Activated CD8-positive, alpha-beta memory T cell treated with anti-CD3 and anti-CD28 coated beads for 1 hour (primary cell): ENCODE measurements at places on chromosomes 7 and 10.
A peak's percentile ranks its signal among the peaks of the same experiment; 100 is the strongest.

GRCh38 chr10:110723224-110723891, 79.2 kb downstream of the RBM20 start:
- no peak for DNase-seq

- DNase-seq = no peak
Measured at GRCh38 chr10:50605269-50605950, 18.3 kb downstream of the SGMS1 start.

- DNase-seq = no peak
Measured at GRCh38 chr7:29765490-29765889, 40.8 kb upstream of the WIPF3 start.

GRCh38 chr10:71812016-71812912, 38.8 kb downstream of the PSAP start:
- DNase-seq = peak; percentile 74

- no peak for DNase-seq
Measured at GRCh38 chr7:138700857-138701536, at the start of gene SVOPL. SVOPL (minus strand) TSS chr7:138701362; CDS start chr7:138679045, 22,317 bp downstream.

- no peak for DNase-seq
Measured at GRCh38 chr7:98760201-98760651, 109.6 kb downstream of the TMEM130 start.

DNA sequence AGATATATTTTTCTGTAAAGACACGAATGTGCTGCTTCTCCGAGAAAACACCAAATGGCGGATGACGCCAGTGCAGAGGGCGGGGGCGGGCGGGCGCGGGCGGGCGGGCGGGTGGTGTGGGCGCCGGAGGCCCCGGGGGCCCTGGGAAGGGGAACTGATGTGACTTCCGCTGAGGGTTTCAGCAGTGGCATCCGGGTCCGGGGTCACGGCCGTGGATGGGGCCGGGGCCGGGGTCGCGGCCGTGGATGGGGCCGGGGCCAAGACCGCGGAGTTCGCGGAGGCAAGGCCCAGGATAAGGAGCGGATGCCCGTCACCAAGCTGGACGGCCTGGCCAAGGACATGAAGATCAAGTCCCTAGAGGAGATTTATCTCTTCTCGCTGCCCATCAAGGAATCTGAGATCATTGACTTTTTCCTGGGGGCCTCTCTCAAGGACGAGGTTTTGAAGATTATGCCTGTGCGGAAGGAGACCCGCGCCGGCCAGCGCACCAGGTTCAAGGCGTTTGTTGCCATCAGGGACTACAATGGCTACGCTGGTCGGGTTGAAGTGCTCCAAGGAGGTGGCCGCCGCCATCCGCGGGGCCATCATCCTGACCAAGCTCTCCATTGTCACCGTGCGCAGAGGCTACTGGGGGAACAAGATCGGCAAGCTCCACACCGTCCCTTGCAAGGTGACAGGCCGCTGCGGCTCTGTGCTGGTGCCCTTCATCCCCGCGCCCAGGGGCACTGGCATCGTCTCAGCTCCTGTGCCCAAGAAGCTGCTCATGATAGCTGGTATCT, 20.3 kb upstream of the IGF2BP3 start:
- peak; percentile 40 for DNase-seq

DNA sequence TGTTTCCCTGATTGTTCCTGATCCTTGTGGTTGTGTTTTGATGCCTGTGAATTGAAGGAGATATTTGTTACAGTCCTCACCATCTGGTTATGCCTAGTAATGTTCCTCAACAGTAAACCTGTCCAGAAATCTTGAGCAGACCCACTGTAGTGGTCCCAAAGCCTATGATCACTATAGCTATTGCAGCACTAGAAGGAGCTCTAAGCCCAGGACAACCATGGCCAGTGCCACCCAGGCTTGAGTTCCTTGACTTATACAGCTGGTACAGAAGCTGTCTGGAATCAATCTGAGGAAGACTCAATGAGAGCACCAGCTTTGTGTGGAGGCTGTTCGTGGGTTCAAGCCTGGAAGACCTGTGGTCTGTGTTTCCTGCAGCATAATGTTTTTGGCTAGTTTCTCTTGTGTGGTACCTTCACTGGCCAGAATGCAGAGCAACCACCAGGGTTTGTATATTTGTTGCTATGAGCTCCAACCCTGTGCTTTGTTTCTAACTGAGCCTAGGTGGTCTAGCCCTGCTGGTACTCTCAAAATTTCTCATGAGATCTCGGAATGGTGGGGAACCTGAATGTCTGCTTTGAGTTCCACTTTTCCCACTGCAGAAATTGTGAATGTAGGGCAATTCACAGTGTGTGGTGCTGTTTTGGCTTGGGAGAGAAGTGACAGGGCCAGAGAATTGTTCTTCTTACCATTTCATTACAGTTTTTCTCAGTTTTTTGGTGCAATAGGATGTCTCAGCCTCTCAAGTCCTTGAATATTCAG, 355.2 kb downstream of the SUGCT start:
- no peak for DNase-seq

- no peak for DNase-seq
Measured at GRCh38 chr7:28405662-28406061, 6.7 kb upstream of the CREB5 start.

DNA sequence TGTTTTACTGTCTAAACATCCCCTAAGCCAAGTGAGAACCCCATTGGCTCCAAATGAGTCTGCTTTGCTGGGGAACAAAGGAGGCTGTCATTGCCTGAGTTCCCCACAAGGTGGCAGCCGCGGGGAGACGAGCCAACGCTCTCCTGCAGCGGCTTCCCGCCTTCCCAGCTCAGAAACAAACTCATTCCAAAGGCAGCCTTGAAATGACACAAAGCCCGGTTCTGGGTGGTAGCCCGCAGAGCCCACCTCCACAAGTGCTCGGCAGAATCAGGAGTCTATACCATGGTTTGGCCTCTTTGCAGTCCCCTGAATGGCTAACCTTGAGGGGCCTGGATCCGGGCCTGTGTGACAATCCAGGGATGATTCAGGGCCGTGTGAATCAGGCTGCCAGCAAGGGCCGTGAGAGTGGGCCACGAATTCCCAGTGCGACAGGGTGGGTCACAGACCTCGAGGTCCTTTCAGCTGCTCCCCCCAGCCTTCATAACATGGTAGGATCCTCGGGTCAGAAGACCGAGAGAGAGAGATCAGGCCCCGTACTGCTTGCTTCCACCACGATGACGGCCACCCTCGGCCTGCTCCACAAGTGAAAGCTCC, 79.7 kb downstream of the DLG5 start:
- DNase-seq = peak; percentile 44

DNA sequence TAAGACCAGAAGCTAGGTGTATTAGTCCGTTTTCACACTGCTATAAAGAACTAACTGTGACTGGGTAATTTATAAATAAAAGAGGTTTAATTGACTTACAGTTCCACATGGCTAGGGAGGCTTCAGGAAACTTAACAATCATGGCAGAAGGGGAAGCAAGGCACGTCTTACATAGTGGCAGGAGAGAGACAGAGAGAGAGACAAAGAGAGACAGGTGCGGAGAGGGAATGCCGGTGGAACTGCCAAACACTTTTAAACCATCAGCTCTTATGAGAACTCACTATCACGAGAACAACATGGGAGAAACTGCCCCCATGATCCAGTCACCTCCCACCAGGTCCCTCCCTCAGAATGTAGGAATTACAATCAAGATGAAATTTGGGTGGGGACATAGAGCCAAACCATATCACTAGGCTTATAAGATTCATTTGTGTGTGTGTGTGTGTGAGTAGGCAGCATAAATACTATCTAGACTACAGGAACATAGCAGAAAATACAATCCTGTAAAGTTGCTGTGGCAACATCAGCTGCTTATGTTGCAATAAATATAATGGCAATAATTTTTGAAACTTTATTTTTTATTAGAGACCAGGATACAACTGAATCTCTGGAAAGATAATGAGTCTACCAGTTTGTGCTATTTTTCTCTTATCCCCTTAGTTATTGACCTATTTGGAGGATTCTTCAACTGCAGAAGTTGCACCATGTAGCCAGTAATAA, 77.1 kb downstream of the NRF1 start:
- DNase-seq = no peak

DNA sequence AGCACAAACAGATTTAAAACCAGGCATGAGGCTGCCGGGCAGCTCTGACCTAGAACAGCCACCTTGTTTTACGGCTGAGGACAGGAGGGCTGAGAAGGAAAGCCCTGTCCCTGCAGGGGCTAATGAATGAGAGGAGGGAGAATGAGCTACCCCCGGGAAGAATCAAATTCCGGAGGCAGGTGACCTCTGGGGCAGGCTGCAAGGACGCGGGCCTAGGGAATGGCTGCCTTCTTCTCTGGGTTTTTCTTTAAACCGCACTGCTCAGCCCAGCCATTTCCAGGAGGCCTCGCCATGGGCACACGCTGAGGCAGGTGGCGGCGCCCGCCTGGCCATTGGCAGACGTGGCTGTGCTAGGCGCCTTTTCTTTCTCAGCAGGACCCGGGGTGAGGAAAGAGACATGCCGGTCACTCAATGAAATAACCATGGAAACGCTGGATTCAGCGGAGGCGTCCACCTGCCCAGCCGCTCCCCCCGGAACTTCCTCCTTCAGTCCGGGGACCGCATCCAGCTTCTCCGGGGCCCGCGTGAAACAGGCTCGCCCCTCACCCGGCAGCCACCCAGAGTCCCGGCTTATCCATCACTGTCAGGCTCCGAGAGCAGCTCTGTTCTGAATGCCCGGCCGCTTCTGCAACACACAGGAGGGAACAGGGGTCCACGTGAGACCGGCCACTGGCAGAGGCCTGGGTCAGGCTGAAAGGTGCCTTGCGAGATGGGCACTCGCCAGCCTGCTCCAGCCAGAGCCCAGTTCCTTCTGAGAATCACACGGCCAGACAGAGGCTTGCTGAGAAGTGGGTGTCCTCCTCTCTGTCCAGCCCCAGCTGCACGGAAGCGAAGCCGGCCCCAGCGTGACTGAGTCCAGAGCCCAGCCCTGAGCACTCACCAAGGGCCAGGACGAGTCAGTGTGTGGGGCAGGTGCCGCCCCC, 82.1 kb downstream of the PDGFA start:
- DNase-seq = no peak

GRCh38 chr10:110553905-110554304, 13.6 kb upstream of the SMC3 start:
- no peak for DNase-seq

DNA sequence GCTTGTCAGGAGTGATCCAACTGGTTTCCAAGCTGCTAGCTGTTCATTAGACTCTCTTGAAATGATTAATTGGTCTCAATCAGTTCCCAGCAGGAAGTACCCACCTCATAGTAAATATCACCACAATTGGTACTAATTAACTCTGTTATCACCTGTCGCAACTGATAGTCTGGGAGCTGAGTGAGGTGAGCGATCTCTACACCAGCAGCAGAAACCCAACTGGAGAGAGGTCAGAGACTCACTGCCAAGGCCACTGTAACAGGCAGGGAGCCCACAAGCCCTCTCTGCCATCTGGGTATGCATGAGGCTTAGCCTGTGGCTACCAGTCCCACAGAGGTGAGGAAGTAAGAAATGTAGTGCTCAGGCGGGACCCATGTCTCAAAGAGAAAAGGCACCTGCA, 245.5 kb downstream of the DYNC1I1 start:
- no peak for DNase-seq

DNA sequence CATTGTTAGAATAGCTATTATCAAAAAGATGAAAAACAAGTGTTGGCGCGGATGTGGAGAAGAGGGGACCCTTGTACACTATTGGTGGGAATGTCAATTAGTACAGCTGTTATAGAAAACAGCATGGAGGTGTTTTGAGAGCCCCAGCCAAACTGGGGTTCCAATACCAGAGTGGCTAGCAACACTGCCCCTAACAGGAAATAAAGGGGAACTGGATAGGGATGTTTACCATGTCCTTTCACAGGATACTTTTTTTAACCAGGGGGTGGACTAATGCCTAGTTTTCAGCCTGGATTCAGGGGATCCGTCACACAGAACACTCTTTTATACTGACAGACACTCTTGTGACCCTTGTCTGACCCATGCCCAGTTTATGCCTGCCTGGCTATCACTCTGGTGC, 6.9 kb upstream of the GSTK1 start:
- no peak for DNase-seq

DNA sequence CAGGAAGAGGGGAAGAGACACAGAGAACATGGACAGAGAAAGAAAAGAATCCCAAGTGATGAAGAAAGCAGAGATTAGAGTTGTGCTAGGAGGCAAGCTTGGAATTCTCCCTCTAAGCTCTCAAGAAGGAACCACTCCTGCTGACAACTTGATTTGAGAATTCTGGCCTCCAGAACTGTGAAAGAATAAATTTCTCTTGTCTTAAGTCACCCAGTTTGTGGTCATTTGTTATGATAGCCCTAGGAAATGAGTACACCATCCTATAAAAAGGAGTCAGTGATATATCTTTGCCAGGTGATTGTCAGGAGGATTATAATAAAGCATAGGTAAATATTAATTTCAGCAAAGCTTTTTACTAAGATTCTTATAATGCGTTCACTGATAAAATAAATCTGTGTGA, 82.7 kb upstream of the TFEC start:
- no peak for DNase-seq

DNA sequence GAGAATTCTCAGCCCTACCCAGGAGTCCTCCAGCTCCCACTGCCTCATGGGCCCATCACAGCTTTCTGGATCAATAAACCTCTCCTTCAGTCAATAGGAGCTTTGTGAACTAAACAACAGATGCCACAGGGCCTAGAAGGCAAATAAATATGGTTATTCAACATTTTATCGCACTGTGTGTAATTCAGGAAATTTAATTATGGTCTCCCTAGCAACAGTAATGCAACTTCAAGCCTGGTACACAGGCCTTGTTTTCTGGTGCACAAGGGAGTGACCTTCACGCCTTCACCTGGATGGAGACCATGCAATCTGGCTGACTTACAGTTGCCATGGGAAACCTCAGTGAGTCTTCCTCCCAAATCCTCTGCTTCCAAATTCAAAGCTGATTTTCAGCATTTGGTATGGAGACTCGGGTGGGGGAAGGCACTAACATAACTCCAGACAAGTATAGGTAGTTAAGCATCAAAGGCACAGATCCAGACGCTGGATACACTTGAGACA, 441.0 kb upstream of the NPVF start:
- no peak for DNase-seq

DNA sequence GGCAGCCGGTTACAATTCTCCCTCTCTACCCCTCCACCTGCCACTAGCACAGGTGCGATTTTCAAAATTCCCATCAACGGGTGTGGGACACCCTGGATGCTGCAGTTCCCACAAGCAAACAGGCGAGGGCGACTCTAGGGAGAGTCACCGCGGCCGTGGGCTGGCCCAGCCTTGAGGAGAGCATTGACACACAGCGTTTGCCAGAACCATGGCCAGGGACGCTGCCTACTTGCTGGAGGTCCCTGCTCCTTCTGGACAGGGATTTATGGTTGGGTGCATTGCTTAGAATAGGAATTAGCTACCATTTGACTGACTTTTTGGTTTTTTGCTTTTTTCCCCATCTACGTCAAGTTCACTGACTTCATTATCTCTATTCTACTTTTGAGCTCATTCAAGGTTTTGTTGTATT, 19.0 kb upstream of the CLDN4 start:
- no peak for DNase-seq

DNA sequence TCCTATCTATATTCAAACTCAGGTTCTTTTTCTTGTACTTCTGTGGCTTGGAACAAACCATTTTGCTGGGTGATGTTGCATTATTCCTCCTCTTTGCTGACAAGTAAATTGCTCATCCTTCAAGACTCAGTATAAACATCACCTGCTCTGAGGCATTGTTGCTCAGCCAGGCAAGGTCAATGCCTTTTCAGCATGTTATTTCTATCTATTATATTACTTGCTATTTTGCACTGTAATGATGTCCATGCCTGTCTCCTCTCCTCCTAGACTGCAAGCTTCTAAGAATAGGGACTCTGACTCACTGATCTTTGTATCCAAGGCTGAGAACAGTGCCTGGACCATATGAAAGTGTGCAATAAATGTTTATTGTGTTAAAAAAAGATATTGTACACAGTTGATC, 293.8 kb downstream of the RNLS start:
- no peak for DNase-seq
